Cardiac septum (tissue), 1 donor: ENCODE measurements at places on chromosomes 5 and 9.

DNA sequence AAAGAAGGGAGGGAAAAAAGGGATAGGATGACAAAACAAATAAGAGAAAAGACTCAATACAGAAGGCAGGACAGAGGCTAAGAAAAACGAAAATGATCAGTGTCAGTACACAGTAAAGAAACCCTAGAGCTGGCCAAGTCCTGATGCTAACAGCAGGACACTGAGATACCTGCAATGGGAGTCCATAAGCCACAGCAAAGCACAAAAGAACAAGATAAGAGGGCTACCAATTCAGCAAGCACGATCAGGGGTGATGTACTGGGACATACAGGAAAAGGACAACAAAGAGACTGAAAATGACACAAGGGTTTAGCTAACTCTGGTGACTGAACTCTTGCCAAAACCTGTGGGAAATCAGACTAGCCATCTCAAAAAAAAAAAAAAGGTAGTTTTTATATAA, 1072.6 kb upstream of the COX7C start:
- DNase-seq: no peak

- no peak for DNase-seq
These were observed 1.8 kb upstream of the TBCA start for GRCh38 chr5:77777911-77778310.

DNA sequence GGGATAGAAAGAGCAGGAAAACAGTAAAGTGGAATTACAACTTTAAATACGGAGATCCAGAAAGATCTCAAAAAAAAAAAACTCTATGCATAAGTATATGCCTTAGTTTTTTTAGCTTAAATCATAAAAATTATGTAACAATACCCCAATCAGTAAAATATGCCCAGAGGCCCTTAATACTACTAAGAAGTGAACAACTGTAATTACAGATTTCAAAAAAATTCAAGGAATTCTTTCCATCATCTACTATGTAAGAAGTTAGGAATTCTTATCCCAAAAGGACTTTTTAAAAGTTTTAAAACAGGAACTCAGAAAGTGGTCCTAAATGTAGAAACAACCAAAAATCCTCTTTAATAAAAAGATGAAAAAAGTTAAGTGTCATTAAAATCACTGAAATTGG, 111.3 kb downstream of the SSBP2 start:
- no peak for DNase-seq

GRCh38 chr5:7828269-7828668, 22.7 kb downstream of the CFAP90 start:
- DNase-seq: no peak

GRCh38 chr5:55538661-55539060, 3.9 kb upstream of the PLPP1 start:
- DNase-seq: no peak

DNA sequence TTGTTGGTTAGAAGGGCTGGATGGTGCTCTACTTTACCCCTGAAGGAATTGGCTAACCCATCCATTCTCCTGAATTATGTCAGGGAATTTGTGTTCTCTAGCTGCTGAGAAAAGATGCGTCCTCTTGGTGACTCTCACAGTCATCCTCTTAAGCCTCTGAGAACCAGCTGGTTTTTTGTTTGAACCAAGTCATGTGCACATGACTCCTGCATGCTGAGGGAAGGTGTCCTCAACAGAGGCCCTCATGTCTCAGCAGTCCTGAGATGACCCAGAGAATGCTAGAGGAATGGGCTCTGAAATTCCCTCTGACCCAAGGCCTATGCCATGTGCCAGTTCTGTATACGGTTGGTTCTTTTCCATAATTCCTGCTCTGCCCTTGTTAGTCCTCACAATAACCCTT, 10.4 kb upstream of the C5orf63 start:
- DNase-seq: no peak

- DNase-seq: no peak
These were observed 101.6 kb upstream of the SSBP2 start for GRCh38 chr5:81852291-81853029.

DNA sequence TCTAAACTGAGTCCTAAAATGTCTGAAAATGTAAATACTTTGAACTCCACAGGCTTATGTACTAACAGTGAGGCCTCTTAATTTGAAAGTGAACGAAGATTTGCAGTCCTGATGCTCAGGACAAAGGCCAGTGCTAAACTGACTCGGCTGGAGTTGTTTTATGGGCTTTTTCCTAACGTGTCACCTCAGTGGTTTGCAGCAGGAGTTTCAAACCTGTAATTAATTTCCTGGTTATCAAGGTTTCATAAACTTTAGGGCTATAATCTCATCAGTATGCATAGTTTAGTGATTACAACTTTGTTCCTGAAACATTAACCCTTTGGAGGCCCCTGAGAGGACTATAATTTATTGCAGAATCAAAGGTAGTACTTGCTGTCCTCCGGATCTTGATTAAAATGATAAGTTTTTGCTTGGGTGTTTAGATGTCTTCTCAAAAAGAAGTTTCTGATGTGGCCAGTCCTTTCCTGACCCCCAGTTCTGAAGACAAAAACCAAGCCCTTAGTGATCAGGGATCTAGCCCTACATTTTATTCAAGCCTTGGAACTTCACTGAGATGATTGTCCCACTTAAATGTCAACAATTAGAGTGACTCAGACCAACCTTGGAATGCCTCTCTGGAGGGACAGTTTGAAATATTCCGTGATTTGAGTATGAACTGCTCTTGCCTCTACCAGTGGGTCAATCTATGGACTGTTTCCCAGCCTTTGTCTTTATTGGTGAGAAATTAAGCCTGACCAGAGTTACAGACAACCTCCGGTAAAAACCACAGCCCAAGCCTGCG, 11.1 kb upstream of the S100Z start:
- DNase-seq: no peak

- no peak for DNase-seq
These were observed 116.6 kb downstream of the MUSK start for GRCh38 chr9:110785166-110785565.

- no peak for DNase-seq
These were observed 108.5 kb downstream of the GAS1 start for GRCh38 chr9:86838519-86839497.

GRCh38 chr5:138212828-138213160, 329 bp downstream of the CDC23 start:
- no peak for DNase-seq

GRCh38 chr5:44935871-44936270, 127.1 kb downstream of the MRPS30 start:
- DNase-seq: no peak

GRCh38 chr9:17789316-17789715, 210.4 kb downstream of the SH3GL2 start:
- no peak for DNase-seq

- DNase-seq: no peak
These were observed 53.6 kb downstream of the ELL2 start for GRCh38 chr5:95907740-95908706.

- DNase-seq: no peak
These were observed 7.9 kb downstream of the NRARP start for GRCh38 chr9:137294091-137294680.

GRCh38 chr9:34777666-34778065, 67.7 kb upstream of the CCL21 start:
- no peak for DNase-seq

GRCh38 chr5:40689438-40689837, 9.7 kb downstream of the PTGER4 start:
- DNase-seq: no peak

- DNase-seq: no peak
These were observed 32.1 kb upstream of the CLPTM1L start for GRCh38 chr5:1376981-1377380.

DNA sequence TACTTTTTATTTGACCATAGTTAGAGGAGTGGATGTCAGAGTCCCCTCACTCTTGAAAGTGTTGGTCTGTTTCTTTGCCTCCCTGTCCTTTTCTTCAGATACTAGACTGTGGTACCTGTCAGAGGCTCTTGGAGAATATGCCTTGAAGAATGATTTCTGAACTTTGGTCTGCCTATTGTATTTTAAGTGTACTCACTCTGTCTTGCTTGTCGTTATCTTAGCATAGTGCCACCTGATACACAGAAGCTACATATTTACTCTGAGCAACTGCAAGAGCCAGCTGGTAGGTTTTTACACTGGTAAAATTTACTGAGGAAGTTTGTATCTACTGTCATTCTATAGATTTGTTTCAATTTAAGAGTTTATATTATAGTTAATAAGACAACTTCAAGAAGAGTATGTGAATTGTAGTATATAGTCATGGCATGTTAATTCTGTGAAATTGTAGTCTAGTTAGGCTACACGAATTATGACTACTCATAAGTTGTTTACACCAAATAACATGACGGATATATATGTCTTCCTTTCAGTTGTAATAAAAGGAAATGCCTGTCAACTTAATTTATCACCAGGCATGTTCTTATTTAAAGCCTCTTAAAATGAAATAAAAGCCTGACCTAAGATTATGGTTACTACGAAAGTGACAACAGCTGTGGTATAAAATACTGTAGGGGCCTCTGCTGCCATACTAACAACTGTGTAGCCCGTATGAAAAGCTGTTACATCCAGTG, 201.7 kb downstream of the KDM4C start:
- DNase-seq: no peak

DNA sequence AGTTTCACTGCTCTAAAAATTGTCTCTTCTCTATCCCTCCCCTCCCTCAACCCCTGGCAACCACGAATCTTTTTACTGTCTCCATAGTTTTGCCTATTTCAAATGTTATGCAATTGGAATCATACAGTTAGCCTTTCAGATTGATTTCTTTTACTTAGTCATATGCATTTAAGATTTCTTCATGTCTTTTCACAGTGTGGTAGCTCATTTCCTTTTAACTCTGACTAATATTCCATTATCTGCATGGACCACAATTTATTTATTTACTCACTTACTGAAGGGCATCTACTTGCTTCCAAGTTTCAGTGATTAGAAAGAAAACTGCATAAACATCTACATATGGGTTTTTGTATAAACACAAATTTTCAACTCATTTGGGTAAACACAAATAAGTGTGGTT, 372.3 kb downstream of the CDH18 start:
- DNase-seq: no peak

GRCh38 chr9:110399983-110400382, 62.3 kb upstream of the TXNDC8 start:
- no peak for DNase-seq

DNA sequence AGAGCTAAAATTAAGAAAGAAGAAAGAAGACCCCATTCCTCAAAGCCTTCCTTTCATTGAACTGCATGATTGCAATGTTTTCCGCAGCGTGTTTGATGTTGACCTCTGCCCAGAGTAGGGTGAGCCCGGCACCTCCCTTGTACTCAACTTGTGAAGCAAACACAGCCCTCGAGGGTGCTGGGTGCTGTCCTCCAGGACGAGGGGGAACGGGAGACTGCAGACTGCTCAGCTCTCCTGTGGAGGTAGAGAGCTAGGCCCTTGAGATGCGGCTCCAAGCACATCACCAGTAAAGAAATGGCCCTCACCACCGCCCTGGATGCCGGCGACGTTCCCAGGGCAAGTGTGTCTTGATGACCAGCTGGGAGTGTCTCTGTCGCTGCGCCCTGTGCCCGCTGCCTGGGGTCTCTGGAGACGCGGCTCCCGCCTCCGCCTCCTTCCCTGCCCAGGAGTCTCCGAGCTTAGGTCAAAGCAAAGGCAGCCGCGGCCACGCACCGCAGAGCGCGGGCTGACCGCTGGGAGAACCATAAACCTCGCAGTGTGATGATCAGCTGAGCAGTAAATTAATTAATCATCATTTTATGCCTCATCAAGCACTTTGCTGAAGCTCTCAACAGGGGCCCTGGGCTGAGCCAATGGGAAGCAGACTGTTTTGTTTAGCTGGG, 108.7 kb downstream of the IRX2 start:
- DNase-seq: no peak

DNA sequence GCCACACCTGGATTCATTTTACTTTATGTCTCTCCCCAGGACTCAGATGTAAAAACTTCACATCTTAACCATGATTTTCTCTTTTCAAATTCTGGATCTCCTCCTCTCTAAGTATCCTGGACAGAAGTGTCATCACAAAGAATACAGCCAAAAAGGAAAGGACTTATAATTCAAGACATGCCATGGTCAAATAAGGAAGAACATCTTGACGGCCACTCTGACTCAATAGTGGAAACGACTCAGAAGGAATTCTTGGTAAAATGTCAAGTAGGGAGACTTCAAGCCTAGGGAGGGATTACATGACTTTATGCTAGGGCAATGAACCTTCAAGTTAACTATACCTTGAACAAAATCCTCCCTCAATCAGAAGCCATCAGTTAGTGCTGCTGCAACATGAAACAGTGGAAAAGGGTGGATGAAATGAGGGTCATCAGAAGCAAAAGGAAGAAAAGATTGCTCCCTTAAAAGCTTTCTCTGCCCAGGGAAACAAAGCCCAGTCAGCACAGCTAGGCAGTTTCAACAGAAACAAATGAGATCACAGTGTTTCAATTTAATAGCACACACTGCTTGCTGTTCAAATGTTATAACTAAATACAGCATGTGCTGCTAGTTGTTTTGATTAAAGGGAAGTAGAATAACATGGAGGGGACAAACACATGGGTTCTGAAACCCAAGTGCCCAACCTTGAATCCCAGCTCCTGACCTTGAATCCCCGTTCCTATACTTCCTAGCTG, 101.4 kb downstream of the LPAR1 start:
- DNase-seq: no peak

DNA sequence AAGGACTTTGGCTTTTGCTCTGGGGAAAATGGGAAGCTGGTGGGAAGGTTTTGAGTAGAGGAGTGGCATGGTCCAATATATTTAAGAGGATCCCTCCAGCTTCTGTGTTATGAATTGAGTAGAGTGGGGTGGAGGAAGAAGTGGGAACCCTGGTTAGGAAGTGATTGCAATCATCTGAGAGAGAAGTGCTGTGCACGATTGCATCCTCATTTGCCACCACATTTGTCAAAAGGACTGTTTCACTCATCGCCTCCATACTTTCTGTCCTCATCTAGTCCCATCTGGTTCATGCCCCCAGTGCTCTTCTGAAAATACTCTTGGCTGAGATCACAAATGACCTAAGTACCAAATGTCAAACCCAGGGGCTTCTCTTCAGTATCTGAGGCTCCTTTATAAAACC, 192.1 kb downstream of the RAB3C start:
- no peak for DNase-seq

DNA sequence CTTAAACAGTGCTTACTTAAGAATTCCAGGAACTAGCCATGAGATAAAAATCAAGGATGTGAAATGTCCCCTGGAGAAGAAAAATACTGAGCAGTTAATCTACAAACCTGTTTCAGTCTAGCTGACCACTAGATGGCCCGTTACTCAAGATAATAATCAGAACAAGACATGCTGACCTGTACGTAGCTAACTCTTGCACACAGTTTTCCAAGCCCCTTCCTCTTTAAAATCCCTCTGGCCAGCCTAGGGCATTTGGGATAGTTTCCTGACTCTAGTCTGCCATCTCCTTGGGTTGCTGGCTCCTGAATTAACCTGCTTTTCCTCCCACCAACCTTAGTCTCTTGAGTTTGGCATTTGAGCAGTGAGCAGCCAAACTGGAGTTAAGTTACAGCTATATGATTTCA, 59.2 kb upstream of the TRAF1 start:
- DNase-seq: no peak
